ENCODE measurements at places on chromosomes 2 and 18.

DNA sequence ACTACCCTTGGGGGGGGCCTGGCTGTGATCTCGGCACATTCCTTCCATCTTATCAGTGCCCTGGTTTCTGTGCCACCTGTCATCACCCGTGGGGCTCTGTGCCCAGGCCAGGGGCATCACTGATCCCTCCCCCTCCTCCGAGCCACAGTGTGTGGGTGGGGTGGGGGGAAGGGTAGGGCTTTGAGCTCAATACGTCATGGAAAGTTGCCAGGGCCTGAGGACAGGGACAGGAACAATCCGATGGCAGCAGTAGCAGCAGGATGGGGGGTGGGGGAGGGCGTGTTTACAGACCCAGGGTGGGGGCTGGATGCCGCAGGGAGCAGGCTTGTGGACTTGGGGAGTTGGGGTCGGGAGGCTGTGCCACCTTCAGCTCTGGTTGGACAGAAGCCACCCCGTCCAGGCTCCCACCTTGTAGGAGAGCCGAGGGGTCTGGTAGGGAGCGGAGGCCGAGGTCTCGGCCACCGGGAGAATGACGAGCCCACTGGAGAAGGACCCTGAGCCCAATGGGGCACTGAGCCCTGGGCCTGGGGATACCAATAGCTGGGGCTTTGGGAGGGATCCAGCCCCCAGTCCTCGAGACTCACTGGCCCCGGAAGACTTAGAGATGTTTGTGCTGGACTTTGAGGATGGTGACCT, 3.5 kb downstream of the SLC4A3 start:
- no peak for DNase-seq

- DNase-seq, result no peak
Measured at GRCh38 chr2:235511187-235511661, 17.4 kb downstream of the AGAP1 start.

DNA sequence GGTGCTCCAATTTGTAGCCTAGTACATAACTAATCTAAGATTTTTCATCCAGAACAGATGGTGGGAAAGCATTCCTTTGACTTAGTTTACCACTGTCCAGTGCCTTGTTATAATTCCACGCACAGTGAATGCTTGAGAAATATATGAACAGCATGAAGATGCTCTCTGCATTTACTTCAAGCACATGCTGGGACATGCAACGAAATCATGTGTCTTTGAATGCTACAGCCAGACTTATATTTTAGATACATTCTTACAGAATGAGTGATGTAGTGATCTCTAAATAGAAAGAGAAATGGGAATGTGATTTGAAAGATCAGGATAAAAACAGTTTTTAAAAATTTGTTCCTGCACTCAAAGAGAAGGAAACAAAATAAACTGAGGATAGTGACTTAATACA, 398.3 kb downstream of the FBXO15 start:
- DNase-seq, result no peak

DNA sequence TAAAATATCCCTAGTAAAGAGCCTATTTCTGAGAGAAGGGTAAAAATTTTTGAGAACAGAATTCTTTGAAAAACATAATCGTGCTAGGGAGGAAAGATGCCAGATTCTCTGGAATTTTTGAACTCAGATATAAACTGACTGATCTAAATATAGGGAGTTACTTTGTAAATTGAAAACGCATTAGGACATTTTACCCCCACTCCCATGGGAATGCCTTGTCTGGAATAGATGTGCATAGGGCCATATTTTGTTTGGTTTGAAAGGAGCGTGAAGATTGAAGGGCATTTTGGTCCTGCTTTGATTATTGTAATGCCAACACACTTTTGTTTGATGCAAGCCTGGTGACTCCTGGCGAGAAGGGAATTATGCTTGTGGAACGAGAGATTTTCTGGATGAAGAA, 158.7 kb upstream of the DPP10 start:
- no peak for DNase-seq

- DNase-seq, result no peak
Measured at GRCh38 chr2:1628893-1629292, 115.4 kb downstream of the PXDN start.

DNA sequence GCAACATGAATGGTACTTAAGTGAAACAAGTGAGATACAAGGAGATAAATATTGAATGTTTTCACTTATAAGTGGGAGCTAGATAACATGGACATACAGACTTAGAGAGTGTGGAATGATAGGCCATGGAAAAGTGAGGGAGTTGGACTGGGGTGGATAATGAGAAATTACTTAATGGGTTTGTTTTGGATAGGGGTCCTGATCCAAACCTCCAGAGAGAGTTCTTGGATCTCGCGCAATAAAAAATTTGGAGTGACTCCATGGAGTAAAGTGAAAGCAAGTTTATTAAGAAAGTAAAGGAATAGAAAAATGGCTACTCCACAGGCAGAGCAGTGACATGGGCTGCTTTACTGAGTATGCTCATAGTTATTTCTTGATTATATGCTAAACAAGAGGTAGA, 508.9 kb downstream of the CNTNAP5 start:
- no peak for DNase-seq

- DNase-seq, result no peak
Measured at GRCh38 chr2:18149660-18150246, 271.3 kb downstream of the KCNS3 start.

GRCh38 chr2:221203125-221203524, 369.0 kb downstream of the EPHA4 start:
- no peak for DNase-seq

GRCh38 chr2:10331702-10332401, 29.1 kb downstream of the HPCAL1 start:
- peak; percentile 10 for DNase-seq

DNA sequence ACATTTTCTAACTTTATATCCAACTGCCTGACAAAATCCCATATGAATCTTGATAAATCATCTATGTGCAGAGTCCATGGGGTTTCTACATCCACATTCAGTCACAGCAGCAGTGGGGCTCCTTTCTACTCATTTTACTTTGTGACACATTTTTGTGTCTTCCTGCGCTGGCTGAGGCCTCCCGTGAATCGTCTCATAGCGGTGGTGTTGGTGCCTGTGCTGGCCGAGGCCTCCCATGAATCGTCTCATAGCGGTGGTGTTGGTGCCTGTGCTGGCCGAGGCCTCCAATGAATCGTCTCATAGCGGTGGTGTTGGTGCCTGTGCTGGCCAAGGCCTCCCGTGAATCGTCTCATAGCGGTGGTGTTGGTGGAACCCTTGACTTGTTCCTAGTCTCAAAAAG, 17.0 kb downstream of the SNED1 start:
- no peak for DNase-seq

GRCh38 chr2:170255137-170255536, 77.2 kb downstream of the MYO3B start:
- no peak for DNase-seq

- DNase-seq, result no peak
Measured at GRCh38 chr18:76983613-76984051, 149.0 kb downstream of the MBP start.

DNA sequence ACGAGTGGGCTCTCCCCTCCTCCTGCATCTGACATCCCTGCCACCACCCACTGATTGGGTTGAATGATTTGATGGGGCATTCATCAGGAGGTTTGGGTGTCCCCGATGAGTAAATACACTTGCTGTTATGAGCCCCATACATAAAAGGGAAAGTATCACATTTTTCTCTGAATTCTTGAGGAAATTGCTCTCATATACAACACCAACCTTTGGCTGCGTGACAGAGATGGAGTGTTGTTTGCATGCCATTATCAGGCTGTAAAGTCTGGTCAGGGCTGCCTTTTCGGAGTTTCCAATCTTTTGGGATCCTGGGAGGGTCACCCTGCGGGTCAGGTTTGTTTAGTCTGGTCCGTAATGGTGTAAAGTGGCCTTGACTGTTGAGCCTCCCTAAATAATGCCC, 227.9 kb upstream of the SPRED2 start:
- DNase-seq, result no peak

DNA sequence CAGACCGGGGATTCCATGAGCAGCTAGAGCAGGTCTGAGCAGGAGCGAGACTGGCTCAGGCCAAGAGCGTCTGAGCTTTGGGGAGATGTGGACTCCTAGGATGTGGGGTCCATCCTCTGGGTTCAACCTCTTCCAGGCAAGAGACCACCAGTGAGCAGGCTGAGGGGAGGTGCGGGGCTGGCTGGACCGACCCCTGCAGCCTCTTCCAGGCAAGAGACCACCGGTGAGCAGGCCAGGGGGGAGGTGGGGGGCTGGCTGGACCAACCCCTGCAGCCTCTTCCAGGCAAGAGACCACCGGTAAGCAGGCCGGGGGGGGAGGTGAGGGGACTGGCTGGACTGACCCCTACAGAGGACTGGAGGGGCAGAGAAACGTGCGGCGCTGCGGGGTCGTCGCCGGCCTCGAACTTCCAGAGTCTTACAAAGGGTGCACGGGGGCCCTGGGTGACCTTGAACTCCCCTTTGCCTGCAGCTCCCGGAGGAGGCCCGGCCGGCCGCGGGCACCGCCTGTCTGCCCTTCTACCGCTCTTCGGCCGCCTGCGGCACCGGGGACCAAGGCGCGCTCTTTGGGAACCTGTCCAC, 63.4 kb downstream of the TPO start:
- no peak for DNase-seq

- no peak for DNase-seq
Measured at GRCh38 chr2:85886590-85886989, 2.2 kb downstream of the ST3GAL5 start.

DNA sequence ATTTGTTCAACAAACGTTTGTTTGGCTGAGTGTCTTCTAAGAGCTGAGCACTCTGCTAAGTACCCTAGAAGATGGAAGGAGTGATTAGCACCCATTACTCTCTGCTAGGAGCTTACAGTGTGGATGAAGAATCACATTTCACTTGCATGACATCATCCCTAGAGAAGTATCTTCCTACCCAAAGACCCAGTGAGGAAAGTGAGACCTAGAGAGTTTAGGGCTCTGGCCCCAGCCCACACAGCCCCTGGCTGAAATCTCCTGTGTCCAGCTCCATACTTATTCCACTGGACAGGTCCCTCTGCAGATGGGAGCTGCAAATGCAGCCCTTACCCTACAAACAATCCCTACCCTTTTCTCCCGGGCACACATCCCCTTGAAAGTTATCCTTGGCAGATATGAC, 26.8 kb upstream of the EPAS1 start:
- DNase-seq, result no peak

- DNase-seq, result no peak
Measured at GRCh38 chr2:232721882-232722281, 24.8 kb downstream of the GIGYF2 start.

DNA sequence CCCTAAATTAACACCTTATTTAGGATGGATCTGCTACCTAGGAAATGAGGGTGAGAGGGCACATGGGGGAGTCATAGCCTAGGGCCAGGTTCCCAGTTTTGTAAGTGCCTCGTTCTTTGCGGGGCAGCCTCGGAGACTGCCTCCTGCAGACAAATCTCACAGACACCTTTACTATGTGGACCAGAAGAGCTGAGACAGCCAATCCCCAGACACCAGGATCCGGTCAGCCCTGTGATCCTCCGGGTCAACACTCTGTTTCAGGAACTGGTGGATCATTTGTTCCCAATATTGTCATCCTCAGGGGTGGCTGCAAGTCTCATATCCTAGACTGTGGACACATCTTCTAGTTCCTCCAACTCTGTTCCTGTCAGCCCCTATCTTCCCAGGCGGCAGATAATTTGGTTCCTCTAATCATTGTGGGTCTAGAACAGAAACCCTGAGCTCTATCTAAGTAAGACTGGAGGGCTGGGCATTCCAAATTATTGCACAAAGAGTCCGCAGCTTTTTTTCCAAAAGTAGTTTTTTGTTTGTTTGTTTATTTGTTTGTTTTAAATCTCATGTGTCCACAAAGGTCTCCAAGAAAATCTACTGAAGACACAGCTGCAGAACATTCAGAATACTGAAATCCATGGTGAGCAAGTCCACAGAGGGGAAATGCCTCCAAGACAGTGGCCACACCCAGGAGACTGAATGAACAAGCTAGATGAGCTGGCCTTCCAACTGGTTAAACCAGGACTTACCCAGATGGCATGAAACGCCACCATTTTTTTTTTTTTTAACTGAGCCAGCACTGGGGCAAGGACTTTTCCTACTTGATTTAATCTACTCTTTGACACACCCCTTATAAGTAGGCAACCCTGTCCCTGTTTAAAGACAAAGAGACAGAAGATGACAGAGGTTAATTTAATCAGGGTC, 6.2 kb upstream of the GDF7 start:
- DNase-seq, result no peak

DNA sequence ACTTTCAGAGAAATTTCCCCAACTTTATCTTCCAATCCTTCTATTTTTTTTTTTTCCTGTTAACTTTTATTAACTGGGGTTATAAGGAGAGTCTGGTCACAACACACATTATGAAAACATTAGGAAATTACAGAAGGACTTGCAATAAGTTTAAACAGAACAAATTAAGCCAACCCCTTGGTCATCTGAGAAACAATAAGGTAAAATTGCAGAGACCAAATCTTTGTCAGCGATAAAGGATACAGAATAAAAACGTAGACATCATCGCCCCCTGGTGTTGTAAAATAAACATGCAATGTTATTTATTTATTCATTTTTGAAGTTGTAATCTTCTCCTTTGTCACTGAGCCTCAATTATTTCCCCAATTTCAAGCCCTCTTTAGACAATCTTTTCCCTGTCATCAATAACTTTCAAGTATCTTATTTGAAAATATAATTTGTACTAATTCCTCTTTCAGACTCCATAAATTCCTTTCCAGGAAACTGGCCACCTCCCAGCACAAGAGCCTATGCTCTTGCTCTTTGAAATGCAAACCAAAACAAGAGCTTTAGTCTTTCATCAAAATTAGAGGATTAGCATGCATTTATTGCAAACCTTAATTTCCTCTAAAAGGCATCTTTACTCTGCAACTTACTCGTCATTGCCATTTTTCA, 19.5 kb downstream of the G6PC2 start:
- DNase-seq, result no peak

DNA sequence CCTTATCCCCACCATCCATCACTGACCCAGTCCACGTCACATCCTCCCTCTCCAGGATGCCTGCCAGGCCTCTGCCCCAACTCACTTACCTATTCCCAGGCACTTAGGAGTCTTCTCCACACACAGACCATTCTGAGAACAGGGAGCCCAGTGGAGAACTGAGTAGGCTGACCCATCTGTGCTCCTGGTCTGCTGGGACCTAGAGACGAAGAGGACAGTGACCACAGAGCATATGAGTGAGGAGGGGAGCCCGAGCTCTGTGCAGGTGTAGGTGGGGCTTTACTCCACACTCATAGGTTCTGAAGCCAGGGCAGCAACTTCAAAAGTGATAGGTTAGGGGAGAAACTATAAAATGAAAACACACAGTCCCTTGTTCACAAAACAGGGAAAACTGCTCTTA, 130.0 kb downstream of the NDUFA10 start:
- no peak for DNase-seq

GRCh38 chr2:212145121-212145520, 393.5 kb downstream of the ERBB4 start:
- no peak for DNase-seq

GRCh38 chr2:51018145-51018544, 13.8 kb downstream of the NRXN1 start:
- no peak for DNase-seq

- DNase-seq, result no peak
Measured at GRCh38 chr2:45244928-45245327, 235.7 kb upstream of the SIX2 start.

- no peak for DNase-seq
Measured at GRCh38 chr2:119483395-119483753, 40.9 kb downstream of the SCTR start.
